ENCODE measurements at places on chromosomes 11 and 22. TPM values are rescaled to one million over a fixed set of nuclear protein-coding genes. Genes with fewer than 3 reads are reported as not detected.

TBX1 gene
- not detected for total RNA-seq

KRTAP5-7 gene
- 0.13 TPM for total RNA-seq

RAG2 gene
- total RNA-seq: not detected

OR5W2 gene
- total RNA-seq: not detected

PGA4 gene
- total RNA-seq: 0.32 TPM
